Stimulated activated CD4-positive, alpha-beta T cell treated with anti-CD3 and anti-CD28 coated beads, Interleukin-2, amount 100 ng/mL, for 48 hours (primary cell): ENCODE measurements at places on chromosomes 2 and 18.

- no peak for DNase-seq
These were observed 35.5 kb downstream of the IL1R2 start for GRCh38 chr2:102027036-102027980.

DNA sequence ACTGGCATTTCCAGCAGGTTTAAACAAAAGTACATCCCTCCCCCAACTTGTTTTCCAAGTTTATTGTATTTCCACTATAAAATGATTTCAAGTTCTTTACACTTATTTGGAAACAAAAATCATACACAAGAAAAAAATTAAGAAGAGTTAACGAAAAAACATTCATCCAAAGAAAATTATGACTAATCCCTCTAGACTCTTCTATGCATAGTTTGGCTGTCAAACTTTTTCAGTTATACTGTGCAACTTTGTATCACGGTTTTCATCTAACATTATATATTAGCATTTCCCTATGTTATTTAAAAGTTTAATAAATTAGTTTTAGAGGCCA, 627 bp downstream of the WDCP start:
- DNase-seq = no peak

DNA sequence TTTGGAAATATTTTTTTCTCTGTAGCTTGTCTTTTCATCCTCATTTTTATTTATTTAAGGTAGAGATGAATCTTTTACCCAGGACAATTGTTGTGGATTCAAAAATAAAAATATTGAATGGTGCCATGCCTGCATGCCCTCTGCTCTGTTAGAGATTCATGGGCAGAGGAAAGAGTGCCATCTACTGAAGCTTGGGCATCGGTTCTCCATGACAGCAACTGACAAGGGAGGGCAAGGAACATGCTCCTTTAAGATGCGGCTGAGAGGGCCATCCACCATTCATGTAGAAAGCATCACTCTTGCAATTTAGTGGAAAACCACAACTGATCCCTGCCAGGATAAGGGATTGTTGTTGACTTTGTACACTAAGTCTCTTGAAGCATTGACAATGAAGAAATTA, 79.9 kb downstream of the PARD3B start:
- DNase-seq = no peak

- DNase-seq = no peak
These were observed 140.3 kb upstream of the RASGRP3 start for GRCh38 chr2:33336036-33336625.

GRCh38 chr2:99707592-99707991, 217.8 kb upstream of the REV1 start:
- no peak for DNase-seq

- no peak for DNase-seq
These were observed 36.9 kb downstream of the UNC80 start for GRCh38 chr2:209808521-209808920.

GRCh38 chr2:118148809-118149208, 60.5 kb downstream of the INSIG2 start:
- no peak for DNase-seq

- DNase-seq = no peak
These were observed 1347.2 kb upstream of the DDX18 start for GRCh38 chr2:116467243-116467642.

GRCh38 chr2:137051778-137052398, 286.5 kb downstream of the THSD7B start:
- DNase-seq = no peak

DNA sequence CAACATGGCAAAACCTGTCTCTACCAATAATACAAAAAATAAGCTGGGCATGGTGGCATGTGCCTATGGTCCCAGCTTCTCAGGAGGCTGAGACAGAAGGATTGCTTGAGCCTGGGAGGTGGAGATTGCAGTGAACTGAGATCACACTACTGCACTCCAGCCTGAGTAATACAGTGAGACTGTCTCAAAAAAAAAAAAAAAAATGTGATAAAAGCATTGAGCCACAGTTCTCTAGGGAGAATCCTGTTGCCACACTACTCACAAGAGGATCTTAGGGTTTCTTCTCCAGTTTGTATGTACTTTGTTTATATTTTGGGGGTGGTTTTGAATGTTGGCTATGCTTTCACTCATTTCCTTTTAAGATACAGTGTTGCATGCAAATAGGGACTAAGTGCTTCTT, 62.0 kb downstream of the TMEM185B start:
- DNase-seq = no peak

DNA sequence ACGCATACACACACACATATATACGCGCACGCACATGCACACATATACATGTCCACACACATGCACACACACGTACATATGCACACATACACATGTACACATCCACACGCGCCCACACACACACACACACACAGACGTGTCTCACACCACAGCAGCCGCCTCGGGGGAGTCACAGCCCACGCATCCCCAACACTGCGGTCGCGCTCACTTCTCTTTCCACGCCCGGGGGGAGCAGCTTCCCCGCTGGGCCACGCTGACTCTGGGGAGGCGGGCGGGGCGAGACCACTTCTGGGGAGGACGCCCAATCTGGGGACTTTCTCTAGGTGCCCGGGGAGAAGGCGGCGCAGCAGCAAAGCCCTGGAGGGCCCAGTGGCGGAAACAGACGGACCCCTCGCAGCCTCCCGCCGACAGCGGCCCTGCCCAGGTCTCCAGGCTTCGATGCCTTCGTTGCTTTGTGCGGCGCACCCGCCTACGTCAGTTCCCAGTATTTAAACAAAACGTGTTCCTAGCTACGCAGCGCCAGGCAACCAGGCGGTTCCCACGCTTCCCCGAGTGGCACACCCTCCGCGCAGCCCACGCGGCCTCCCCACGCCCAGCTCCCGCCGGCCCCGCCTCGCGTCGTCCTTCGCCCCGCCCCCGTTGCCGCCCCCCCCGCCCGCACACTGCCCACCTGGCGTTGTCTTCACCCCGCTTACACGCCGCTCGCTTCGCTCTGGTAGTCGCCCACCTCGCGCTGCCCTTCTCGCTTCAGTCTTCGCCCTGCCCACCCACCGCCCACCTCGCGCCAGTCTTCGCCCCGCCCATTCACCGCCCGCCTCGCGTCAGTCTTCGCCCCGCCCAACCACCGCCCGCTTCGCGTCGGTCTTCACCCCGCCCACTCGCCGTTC, 810 bp upstream of the RBFA start:
- DNase-seq = no peak

- DNase-seq = no peak
These were observed 1392.9 kb upstream of the ACVR2A start for GRCh38 chr2:146451972-146452371.

DNA sequence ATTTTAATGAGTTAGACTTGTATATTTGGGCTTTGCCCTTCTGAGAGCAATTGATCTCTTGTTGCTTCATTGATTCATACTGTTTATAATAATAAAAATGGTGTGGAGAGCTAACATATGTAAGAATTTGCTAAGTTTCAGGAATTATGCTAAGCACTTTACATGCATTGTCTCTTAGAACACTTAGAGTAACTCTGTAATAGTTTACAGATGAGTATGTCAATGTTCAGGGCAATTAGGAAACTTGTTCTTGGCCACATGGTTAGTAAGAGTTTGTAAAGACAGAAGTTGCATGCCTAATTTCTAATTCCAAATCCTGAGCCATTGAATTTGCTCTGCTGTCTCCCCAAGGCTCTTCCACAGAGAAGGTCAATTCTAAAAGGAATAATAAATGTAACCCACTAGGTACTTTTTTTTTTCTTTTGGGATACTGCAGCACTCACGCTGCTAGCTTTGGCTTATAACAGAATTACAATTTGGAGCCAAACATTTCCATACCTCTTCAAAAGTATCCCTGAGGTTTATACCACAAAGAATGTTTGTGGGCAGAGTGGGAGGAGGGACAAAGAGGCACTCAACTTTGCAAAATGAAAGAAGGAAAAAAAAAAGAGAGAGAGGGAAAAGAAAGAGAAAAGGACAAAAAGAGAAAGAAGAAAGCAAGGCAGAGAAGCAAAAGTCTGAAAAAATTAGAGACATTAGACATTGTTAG, 232.4 kb downstream of the CALCRL start:
- no peak for DNase-seq

DNA sequence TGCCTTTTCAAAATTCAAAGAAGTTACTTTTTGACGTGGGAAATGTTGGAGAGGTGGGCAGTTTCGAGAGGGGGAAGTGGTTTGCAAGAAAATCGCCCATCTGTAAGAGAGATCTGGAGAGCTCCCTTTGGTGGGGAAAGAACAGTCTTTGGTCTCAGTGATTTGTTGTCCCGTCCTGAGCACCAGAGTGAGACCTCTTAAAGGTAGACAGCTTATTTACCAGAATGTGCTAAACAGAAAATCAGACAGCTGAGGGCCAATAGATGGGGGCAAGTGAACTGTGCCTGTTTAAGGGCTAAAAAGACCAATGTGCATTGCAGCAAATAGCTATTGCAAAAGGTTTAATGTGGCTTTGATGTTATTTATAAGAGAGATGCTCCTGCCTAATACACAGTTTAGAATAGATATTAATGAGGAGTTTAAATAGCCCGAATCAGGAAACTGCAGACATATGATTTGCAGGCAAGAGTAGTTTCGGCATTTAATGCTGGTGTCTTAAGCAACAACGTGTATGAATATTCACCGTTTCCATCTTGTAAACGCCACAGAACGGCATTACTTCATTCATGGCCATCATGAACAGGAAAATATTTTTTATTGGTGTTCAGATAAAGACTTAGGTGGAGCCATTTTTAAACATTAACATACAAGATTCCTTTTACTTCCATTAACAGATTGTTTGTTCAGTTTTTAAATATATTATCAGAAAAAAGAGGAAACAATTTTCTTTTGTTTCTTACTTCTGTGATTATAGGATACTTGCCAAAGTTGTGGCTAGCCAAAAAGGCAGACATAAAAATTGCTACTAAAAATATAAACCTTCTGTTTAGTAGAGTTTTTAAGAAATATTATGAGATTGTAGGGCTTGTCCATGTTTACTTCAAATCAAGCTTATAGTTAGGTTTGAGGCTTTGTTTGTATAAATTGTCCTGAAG, 29.6 kb downstream of the ARHGAP15 start:
- DNase-seq = no peak

GRCh38 chr2:108586631-108587030, 52.4 kb downstream of the LIMS1 start:
- no peak for DNase-seq

- no peak for DNase-seq
These were observed 179.8 kb downstream of the LTBP1 start for GRCh38 chr2:33126552-33126951.

GRCh38 chr2:99242151-99242550, 13.3 kb downstream of the LYG2 start:
- no peak for DNase-seq
